ENCODE measurements at places on chromosomes 1 and 21.

GRCh38 chr1:226993814-226994585 lies 53.9 kb downstream of the COQ8A start:
- no peak for DNase-seq

DNA sequence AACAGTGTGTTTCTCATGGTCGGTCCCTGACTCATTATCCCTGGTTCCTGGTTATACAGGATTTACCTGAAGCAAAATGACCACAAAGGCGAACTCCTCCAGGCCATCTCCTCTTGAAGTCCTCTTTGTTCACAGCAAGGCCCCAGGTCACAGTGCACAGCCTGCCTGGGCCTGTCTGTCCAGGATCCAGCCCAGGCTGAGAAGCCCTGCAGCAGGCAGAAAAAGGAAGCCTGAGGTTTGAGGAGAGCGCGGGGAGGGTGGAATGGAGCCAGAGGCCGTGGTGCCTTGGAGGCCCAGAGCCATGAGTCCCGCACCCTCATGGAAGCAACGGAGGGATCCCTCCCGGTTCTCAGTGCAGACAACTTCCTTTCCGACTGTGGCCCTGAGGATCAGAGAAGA lies 136.8 kb upstream of the IRF2BP2 start:
- no peak for DNase-seq

GRCh38 chr1:157969697-157970485 lies 23.6 kb upstream of the KIRREL1 start:
- no peak for DNase-seq

GRCh38 chr1:118298397-118298796 lies 113.4 kb upstream of the SPAG17 start:
- no peak for DNase-seq
